ENCODE measurements at places on chromosomes 7 and 10.

DNA sequence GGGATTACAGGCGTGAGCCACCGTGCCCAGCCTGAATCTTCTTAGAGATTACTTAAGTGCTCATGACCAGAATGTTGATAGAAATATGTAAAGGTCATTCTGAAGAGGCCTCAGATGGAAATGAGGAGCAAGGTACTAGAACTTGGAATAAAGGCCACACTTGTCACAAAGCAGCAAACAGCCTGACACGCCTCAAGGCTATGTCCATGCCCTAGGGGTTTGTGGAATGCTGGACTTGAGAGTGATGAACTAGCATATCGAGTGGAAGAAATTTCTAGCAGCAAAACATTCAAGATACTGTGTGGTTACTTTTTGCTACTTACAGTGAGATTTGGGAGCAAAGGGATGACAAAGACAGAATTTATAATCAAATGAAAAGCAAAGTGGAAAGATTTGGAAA, 39.0 kb downstream of the ZNF438 start:
- DNase-seq = no peak

GRCh38 chr7:11170863-11171568, 197.3 kb downstream of the PHF14 start:
- no peak for DNase-seq

DNA sequence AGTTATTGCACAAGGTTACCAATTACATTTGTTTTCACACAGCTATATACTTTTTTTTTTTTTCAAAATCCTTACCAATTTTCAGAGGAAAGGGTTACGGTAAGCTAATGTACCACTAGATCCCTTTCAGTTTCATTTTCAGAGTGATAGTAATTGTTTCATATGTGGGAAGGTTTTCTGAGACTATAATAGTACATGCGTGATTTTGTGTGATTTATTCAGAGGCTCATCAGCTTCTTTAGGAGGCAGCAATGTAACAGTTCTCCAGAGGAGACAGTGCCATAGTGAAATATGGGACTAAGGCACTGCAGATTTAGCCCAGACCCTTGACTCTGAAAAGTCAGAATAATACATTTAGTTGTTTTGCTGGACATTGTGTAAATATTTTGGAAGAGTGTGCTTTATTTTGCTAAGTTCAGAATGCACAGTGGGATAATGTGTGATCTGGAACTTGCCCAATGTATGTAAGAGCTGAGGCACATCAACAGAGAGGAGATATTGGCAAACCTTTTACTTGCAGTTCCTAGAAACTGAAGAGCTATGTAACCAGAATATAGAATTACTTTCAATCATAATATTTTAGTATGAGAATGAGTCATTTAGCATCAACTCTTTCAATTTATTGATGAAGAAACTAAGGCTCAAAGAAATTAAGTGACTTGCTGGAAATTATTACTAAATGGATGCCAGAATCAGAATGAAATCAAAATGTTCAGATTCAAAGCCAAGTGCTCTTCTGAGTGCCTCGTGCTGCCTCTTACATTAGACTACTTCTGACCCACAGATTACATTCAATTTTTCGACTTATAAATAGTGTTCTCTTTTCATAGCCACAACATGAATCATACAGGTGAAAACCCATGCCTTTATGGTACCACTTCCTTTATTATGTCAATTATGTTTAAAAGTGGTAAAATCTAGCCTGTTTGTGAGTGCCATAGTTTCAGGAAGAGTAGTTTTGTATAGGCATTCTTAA, 207.7 kb upstream of the TEX47 start:
- no peak for DNase-seq

GRCh38 chr10:29798921-29799690, 164.3 kb upstream of the SVIL start:
- no peak for DNase-seq

DNA sequence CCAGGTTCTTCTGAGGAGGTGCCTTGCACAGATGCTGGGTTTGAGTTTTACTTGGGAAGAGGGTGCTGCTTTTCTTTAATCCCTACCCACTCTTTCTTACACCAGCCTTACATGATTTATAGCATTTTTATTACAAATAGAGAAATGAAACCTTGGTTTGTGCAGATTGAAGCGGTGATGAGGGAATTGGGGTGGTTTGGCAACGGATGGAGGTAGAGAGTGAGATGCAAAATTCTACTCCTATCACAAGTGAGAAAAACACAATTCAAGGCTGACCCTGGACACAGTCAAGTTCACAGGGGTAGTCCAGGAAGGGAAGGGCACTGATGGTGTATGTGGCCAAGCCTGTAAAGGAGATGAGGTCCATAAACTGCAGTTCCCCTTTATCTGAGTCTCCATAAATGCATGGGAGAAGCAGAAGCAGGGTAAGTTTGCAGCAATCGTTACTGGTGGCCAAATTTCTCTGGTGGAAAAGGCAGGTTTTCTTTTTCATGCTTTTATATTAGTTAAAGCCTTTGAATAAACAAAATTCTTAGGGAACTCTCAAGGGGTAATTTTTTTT, 214.3 kb downstream of the JAZF1 start:
- DNase-seq = no peak

GRCh38 chr7:33998476-33998875, 93.1 kb downstream of the BMPER start:
- no peak for DNase-seq

DNA sequence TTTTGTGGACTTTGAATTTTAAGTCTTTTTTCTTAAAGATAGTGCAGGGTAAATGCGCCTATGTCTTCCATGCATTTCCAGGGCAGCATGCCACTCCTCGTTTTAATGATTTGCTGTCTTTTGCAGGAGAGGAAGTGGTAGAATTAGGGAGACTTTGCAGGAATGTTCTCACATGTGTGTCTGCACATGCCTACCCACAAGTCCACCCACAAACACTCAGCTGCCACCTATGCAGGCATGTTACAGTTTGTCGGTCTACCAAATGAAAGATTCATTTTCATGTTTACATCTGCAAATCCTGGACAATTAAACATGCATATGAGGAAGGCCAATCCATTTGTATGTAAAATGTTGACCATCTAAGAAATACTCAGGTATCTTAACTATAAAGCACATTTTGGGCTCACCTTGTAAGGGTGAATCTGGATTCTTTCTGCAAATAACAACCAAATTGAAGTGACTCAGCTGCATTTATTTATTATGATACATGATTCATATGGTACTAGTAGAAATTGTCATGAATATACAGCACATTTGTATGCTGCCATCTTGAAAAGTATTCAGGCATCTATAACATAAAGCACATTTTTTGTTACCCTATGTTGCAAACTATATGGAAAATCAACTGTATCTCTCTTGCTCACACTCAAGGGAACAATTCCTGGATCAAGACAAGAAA, 4.7 kb upstream of the TEX36 start:
- DNase-seq = peak; percentile 15

GRCh38 chr7:48042216-48042615, 6.9 kb downstream of the C7orf57 start:
- DNase-seq = peak; percentile 25

DNA sequence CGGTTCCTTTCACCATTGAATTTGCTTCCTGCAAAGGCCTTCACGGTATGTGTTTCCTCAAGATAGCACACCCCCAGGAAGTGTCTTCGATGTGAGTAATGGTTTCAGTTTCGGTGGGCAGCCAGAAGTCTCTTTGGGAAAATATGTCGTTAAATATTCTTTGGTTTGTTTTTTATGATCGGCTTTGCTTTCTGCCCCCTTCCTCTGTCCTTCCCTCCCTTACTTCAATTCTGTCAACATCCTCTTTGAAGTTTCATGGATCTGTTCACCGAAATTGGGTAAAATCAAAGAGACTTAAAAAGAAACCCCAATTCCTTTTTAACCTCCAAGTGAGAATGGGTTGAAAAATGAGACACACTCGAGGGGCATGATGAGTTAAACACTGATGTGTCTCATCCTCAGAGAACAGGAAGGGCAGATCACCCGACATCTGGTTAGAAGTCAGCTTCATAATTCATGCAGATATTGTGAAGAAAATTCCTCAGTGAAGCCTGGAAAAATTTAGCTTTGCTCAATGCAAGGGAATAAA, 170.8 kb upstream of the HABP2 start:
- DNase-seq = peak; percentile 85

- DNase-seq = no peak
Measured at GRCh38 chr7:42739638-42740037, 172.2 kb downstream of the C7orf25 start.

GRCh38 chr7:5701085-5701914, 80.2 kb downstream of the RNF216 start:
- peak; percentile 53 for DNase-seq

GRCh38 chr10:96703358-96703757, 17.0 kb downstream of the PIK3AP1 start:
- no peak for DNase-seq

- no peak for DNase-seq
Measured at GRCh38 chr10:71695502-71696476, 23.8 kb downstream of the C10orf105 start.

DNA sequence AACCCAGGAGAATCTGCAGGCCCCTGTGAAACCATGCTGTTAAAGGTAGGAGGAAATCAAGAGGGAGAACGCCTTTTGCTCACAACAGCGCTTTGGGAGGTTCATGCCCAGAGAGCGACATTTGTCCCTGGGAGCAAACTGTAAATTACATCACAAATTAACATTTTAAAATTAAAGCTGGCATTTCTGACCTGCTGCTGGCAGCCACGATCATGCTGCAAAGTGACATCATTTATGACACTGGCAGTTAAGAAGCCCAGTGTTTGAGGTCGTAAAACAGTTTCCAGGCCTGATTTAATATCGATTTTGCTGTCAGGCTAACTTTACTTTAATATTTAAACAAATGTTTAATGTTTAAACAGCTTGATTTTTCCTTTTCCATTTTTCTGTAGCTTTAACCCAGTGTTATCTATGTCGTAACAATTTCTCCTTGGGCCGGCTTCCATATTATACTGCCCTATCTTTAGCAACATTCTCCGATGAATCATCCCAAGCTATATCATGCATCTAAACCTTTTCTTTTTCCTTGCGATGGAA, 86.5 kb upstream of the NPVF start:
- DNase-seq = no peak

DNA sequence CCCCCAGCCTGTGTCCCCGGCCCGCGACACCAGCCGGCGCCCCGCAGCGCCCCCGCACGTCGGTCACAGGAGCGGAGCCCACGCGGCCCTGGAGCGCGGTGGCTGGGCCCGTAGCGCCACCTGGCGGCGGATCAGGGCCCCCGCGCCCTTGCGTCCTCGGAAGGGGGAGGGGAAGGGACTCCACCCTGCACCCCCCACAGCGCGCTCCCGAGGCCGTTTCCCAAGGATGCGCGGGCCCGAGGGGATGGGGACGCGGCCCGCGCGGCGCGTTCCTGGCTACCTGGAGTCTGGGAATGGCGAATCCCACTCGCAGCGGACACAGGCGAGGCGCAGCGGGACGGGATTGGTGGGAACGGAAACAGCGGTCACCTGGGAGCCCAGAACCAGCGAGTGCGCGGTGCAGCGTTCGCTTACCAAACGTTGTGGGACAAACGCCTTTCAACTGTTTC, 23.8 kb upstream of the MKI67 start:
- peak; percentile 60 for DNase-seq

- no peak for DNase-seq
Measured at GRCh38 chr10:5068274-5068984, 25.8 kb upstream of the AKR1C3 start.

GRCh38 chr7:128206747-128207500, 34.2 kb upstream of the LEP start:
- DNase-seq = no peak

- peak; percentile 78 for DNase-seq
Measured at GRCh38 chr7:104980440-104980839, 33.6 kb upstream of the KMT2E start.
